ENCODE measurements at places on chromosomes 12 and 14.

GRCh38 chr12:113398346-113399290 is 5.1 kb downstream of the SDS start:
- DNase-seq, result no peak

GRCh38 chr14:74947353-74948227 is 7.8 kb downstream of the PGF start:
- no peak for DNase-seq

DNA sequence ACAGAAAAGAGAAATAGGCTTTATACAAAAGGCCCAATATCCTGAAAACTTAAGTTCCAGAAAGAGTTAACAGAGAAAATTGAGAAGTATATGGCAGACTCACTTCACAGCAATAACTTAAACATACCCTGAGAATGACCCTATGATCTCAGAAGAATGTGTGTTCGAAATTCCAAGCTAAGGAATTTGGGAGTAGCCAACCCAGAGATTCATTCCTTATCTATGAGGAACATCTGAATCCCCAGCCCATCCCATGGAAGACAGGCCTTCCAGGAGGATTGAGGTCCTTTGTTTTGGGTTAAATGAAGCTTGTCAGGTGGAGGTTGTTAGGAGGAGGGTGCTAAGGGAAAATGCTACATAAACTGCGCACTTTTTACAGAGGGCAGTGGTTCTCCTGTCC is 7.5 kb upstream of the SAV1 start:
- no peak for DNase-seq

DNA sequence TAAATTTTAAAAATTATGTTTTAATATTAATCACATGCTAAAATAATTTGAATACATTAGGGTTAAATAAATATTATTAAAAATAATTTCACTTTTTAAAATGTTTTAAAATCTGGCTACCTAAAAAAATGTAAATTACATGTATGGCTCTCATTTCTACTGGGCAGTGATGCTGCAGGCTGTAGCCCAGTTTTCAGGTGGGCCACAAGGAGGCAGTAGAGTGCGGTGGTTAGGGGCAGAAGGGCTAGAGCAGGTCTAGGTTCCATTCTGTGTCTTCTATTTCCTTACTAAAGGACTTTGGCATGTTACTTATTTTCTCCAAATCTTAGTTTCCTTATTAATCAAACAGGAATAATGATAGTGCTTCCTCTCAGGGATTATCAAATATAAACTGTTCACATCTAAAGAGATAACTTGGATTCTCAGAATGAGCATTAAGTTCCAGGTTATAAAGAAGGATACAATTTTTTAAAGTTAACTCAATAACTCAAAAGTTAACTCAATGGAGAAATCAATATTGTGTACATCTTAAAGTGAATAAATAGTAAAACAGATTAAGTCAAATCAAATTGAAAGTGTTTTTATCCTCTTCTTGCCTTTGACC is 54.9 kb upstream of the OVCH1 start:
- DNase-seq, result peak; percentile 42

Data from activated T-cell treated with anti-CD3 and anti-CD28 coated beads for 48 hours (primary cell).